ENCODE measurements at places on chromosomes 5 and 9.

DNA sequence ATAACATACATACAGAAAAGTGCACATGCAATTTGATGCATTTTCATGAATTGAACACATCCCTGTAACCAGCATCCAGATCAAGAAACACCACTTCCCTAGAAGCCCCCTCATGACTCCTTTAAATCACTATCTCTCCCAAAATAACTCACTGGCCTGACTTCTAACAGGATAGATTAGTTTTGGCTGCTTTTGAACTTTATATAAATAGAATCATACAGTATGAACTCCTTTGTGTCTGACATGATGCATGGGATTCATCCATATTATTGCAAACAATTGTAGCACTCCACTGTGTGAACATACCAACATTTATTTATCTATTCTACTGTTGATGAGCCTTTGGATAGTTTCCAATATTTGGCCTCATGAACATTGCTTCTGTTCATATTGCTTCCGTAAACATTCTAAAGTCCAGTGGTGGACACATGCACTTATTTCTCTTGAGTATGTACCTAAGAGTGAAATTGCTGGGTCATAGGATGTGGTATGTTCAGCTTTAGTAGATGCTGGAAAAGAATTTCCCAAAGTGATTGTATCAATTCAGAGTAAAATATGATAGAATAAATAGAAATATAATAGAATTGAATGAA lies 148.7 kb upstream of the GDNF start:
- no peak for DNase-seq

GRCh38 chr9:16309082-16309468 lies 561.4 kb downstream of the BNC2 start:
- DNase-seq: no peak

- DNase-seq: no peak
These were observed 16.3 kb downstream of the PTPN3 start for GRCh38 chr9:109481856-109482255.

DNA sequence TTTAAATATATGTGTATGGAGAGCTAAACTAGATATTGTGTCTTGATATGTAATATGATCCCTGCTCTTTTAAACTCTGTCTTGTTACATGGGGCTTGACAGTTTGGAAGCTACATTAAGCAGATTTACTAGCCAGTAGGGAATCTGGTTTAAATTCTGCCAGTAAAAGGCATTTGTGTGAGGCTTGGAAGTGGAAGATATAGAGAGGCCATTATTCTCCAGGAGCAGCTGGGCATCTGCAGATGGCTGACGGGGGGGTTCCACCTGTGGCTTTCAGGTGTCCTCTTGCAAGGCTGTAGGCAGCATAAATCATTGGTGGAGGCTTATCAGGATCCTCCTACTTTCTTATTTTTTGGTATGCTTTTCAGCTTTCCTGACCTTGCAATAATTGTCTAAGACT lies 179.1 kb upstream of the FBXL7 start:
- peak; percentile 44 for DNase-seq

GRCh38 chr9:37338218-37338617 lies 84.3 kb upstream of the GRHPR start:
- DNase-seq: no peak

DNA sequence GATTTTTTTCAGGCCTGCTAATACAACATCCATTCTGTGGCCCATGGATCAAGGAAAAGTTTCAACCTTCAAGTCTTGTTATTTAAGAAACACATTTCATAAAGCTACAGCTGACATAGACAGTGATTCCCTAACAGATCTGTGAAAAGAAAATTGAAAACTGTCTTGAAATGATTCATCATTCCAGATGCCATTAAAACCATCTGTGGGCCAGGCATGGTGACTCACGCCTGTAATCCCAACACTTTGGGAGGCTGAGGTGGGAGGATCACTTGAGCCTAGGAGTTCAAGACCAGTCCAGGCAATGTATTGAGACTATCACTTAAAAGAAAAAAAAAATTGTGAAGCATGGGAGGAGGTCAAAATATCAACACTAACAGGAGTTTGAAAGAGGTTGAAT lies 6.0 kb downstream of the RAPGEF6 start:
- DNase-seq: no peak

DNA sequence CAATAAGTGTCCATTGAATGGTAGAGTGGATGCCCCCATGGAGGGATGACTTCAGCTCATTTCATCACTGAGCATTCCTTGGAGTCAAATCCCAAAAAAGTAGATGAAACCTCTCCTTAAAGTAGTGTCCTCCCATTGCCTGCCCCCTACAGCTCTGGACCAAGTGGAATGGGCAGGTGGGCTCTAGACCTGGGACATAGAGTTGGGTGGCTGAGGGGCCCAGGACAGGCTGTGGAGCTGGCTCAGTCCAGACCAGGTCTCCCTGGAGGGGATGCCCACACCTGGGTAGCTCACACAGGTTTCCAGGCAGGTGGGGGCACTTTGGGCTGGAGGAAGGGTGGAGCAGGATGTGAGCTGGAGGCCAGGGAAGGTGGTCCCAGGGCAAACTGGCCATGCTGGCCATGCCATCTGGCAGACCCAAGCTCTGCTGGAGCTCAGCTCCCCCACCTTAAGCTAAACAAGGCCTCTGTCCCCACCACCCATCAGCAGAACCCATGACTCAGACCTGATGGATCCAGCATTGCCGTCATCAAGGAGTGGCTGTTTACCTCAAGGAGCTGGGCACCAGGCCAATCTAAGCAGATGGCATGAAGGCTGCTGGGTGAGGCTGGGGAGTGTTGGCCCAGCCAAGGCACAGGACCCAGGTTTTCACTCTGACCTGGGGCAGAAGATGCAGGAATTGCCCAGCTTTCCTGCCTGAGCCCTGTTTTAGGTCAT lies 6.2 kb upstream of the SPINK4 start:
- DNase-seq: no peak

- no peak for DNase-seq
These were observed 32.8 kb upstream of the UBAC1 start for GRCh38 chr9:135993765-135994500.

GRCh38 chr9:127918183-127919107 lies 1.6 kb upstream of the ST6GALNAC4 start:
- DNase-seq: no peak

DNA sequence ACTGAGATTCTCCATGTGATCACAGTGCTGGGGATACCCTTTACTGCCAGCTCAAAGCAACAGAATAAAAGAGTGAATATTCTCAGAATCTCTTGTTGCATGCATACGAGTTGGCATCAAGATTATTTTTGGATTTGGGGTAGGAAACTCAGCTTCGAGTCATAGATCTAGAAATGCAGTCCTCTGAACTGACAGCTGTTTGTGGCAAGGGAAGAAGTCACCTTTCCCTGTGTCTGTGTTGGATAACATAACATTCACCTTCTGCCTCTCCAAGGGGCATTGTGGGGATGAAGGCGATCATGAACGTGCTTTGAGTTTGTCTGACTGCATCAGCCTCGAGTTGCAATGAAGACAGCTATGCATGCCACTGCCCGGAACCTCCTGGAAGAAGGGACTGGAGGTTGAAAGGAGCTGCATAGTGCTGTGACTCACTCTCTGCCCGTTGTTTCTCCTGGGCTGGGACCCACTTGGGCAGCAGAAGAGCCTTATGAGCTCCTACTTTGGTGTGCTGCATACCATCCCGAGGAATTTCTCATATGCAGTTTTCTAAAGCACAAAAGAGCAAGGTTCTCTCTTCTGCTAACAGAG lies 231.7 kb downstream of the ARHGAP26 start:
- no peak for DNase-seq

DNA sequence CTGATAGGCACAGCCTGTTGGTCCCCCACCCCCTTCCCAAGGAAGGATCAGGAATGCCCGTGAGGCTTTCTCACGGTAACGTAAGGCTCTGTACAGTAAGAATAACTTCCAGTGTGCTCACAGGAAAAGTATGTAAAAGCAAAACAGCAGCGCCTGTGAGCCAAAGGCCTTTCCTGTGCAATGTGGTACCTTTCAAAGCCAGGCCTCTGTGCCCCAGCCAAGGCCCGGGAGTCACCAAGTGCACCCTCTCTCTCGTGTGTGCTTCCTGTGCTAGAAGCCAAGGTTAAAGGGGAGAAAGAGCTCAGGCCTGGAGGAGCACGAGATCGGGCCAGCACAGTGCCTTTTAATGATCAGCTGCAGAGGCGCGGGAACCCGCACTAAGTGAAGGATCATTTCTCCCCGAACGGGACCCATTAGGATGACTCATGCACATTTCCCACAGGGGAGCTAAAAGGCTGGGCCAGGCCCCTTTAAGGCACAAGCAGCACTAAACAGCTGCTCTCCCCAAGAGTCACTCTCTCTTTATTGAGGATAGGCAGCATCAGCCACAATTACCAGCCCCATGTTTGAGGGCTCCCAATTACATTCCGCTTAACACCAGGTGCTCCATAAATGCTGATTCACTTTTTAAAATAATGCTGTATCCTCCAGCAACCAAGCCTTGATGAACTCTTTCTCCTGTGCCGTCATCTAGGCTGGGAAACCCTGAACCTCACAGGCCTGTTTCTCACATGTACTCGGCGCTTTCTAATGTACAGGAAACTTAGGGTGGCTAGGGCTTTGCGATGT lies 42.8 kb downstream of the SHB start:
- no peak for DNase-seq

GRCh38 chr5:95808686-95809413 lies 13.7 kb downstream of the GLRX start:
- DNase-seq: no peak

- DNase-seq: no peak
These were observed 247.9 kb downstream of the DOCK8 start for GRCh38 chr9:462606-463005.

DNA sequence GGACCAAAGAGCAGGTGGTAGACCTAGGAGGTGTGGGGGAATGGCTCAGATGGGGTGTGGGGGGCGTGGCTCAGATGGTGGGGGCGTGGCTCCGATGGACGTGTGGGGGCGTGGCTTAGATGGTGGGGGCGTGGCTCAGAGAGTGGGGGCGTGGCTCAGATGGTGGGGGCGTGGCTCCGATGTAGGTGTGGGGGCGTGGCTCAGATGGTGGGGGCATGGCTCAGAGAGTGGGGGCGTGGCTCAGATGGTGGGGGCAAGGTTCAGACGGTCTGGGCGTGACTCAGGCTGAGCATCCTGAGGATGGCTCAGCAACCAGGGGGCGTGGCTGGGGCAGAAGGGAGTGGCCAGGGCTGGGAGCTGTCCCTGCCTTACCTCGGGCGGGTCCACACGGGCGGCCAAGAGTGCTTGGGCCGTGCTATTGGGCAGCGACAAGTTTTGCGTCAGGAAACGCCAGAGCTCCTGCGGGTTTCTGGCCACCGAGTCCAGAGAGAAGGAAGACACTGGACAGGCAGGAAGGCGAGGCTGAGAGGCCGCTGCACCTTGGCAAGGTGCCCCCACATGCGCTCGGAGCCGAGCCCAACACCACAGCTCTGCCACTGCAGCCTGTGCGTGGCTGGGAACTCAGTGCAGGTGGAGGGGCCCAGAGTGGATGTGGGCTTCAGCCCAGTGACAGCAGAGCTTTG lies 5.9 kb downstream of the ABCA2 start:
- peak; percentile 60 for DNase-seq

- no peak for DNase-seq
These were observed 45.5 kb downstream of the SH3RF2 start for GRCh38 chr5:145981589-145982571.

DNA sequence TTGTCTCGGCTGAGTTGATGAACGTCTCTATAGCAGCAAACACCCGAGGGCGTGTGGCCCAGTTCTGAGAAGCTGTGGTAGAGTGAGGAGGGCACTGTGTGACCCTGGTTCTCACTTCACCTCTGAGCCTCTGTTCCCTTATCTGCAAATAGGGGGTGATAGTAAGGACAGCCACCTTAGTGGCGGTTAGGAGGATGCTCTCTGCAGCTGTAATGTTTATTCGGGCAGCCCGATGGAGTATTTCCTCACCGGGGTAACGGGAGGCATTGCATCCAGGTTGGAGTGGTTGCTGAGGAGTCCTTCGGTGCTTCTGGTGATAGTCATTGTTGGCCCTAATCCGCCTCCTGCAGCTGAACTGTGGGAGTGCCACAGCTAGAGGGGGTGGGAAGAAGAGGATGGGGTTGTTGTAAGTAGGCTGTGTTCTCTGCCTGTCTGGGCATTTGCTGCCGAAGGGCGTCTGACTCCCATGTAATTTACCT lies 13.9 kb downstream of the PRRC2B start:
- DNase-seq: no peak

DNA sequence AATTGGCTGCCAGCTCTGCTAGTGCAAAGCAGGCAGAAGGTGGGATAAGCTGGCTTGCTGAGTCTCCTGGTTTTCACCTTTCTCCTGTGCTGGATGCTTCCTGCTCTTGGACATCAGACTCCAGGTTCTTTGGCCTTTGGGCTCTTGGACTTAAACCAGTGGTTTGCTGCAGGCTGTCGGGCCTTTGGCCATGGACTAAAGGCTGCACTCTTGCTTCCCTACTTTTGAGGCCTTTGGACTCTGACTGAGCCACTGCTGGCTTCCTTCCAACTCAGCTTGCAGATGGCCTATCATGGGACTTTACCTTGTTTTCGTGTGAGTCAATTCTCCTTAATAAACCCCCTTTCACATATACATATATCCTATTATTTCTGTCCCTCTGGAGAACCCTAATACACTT lies 1293.9 kb upstream of the CDH6 start:
- no peak for DNase-seq

GRCh38 chr9:4489562-4489918 lies 728 bp upstream of the SLC1A1 start:
- DNase-seq: peak; percentile 38

- DNase-seq: no peak
These were observed 164.8 kb downstream of the ARHGAP26 start for GRCh38 chr5:142935014-142935413.

GRCh38 chr5:36694351-36694750 lies 87.9 kb downstream of the SLC1A3 start:
- no peak for DNase-seq

DNA sequence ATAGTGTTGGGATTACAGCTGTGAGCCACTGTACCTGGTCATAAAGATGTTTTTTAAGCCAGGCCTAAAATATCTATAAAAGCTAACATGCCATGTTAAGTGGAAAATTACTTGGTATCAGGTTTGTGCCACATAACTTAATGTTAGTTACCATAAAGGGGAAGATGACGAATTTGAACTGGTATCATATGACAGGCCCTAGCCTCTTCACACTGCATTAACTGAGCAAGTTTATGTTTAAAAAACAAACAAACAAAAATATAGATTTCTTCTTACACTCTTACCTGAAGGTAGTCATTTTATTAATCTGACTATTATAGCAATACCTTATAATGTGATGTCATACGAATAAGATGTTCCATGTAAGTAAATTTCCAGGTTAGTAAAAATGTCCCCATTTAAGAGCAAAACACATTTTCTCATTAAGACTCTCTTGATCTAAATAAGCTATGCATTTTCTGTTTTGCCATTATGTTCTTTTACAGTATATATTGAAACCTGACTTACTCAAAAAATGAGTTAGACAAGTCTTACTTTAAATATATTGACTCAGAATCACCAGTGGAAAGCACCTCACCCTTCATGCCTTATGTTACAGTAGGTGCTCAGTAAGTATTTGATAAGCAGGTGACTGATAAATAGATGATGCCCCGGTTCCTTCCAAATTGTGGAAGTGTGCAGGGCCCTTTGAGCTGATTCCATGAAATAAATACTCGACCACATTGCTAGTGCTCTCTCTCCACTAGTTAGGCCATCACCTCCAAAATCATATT lies 125.4 kb downstream of the CDC42SE2 start:
- no peak for DNase-seq

GRCh38 chr9:81224166-81225081 lies 464.9 kb downstream of the TLE1 start:
- DNase-seq: no peak

Data from nephron progenitor cell (in vitro differentiated cells).